Activated CD4-positive, CD25-positive, alpha-beta regulatory T cell (primary cell): ENCODE measurements at places on chromosomes 5 and 9.

- no peak for DNase-seq
Measured at GRCh38 chr5:155529362-155529761, 515.8 kb downstream of the KIF4B start.

GRCh38 chr5:95669540-95669939, 13.3 kb downstream of the SPATA9 start:
- DNase-seq, result no peak

DNA sequence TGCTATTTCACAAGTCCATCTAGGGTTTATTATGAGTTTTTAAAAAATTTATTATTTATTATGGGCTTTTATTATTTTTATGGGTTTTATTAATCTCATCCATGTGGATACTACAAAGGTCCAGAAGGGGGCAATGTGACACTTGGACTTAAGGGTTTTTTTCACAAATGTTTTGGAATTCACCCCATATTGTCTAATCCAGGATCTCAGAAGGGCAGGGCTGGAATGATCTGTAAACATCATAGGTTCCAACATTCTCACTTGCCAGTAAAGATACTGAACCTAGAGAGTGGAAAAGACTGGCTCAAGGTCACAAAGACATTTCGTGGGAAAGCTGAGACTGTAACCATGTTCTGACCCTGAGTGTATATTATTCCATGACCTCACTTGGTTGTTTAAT, 35.6 kb downstream of the NIM1K start:
- no peak for DNase-seq

- no peak for DNase-seq
Measured at GRCh38 chr5:124995421-124995820, 249.0 kb upstream of the ZNF608 start.

- no peak for DNase-seq
Measured at GRCh38 chr5:124582561-124582840, 163.9 kb downstream of the ZNF608 start.

DNA sequence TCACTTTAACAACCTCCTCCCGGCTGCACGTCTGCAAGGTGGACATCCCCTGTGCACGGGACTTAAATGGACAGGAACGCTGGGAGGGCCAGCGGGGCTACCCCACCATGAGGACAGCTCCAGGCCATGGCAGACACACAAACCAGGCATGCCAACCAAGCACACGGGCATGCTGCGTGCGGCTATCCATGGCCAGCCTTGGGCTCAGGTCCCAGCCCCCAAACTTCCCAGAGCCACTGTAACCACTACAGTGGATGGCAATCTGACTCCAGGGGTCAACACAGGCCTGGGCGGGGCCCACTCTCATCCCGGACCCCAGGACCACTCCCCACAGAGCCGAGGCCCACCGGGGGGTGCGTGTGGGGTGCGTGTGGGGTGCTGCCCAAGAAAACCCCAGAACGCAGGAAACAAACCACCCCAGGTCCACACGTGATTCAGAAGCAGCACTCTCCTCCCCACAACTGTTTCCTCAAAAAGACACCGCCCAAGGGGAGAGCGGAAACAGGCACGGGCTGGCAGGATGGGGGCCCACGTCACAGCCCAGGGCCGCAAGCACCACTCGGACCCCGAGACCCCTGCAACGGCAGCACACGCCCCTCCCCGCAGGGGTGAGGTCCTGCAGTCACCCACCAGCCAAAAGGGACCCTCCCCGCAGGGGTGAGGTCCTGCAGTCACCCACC, 7.4 kb downstream of the SLC12A7 start:
- no peak for DNase-seq

DNA sequence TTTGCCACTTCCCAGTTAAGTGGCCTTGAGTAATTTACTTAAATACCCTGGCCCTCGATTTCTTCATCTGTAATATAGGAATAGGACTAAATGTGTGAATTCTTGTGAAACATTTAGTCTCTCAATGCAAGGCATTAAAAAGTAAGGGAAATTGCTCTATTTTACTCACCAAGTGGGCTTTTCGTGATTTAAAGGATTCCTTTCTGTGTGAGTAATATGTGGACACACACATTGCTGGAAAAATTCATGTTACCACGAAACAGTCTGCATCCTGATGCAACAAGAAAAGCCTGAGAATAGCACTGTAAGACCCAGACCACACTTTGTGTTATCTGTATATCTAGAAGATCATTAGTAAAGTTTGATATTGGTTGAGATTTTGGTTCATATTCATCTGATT, 1243.0 kb upstream of the CDH9 start:
- DNase-seq, result no peak

- no peak for DNase-seq
Measured at GRCh38 chr5:11302663-11303062, 541.6 kb upstream of the DAP start.

DNA sequence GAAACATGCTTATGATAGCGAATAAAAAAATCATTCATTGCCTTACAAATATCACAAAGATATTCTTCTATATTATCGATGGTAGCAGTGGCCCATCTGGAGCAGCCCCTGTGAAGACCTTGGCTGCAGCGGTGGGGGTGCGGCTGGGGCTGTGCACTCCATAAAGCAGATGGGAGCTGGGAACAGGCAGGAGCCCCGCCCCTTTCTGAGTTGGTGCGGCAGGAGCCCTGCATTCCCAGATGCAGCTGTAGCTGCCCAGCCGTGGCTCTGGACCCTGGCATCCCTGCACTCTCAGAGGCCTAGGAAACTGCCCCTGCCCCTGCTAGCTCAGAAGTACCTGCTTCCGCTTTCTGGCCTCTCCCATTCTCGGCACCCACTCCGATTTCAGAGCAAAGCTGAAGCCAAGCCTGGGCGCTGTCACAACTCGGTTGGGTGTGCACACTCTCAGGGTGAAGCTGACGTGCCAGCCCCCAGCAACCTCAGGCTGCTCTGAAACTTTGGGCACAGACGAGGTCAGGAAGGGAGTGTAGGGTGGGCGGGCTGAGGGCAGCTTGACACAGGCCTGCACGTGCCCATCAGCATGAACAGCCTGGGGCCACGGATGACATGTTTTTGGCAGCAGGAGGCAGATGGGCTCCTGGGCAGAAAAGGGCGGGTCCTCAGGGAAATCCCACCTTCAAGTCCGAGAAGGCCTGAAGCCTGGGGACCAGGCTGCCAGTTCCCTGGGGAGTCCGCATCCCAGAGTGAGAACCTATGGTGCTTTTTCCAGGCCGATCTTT, 1440.8 kb upstream of the ACO1 start:
- no peak for DNase-seq

DNA sequence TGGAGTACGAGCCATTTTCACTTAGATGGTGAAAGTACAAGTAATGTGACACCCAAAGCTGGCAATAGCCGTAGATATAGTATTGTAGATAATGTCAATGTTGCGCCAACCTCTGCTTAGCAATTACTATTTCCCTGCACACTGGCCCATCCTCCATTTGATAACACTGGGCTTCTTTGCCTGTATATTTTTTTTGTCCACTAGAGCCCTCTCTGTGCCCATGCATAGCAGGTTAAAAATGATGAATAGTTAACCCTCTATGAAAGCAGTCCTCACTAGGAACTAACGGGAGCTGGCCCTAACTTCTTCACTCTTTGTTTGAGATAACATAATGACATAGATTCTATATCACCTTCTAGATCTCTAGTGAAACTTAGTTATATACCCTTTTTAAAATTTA, 416.8 kb downstream of the TUSC1 start:
- no peak for DNase-seq

DNA sequence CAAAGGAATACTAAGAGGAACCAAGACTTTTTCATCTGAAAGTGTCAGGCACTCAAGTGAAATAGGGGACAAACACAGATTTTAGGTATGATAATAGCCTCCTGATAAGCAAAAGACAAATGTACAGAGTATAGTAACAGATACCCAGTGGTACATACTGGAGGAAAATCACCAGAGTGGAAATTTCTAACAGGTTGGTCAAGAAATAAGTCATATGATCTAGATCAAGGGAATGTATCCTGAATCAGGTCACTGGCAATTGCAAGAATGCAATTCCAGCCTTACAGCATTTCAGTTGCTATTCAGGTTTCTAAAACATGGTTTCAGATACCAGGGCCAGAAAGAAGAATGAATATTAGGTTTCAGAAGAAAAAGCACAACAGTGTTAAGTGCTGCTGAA, 82.2 kb upstream of the SLCO6A1 start:
- no peak for DNase-seq

DNA sequence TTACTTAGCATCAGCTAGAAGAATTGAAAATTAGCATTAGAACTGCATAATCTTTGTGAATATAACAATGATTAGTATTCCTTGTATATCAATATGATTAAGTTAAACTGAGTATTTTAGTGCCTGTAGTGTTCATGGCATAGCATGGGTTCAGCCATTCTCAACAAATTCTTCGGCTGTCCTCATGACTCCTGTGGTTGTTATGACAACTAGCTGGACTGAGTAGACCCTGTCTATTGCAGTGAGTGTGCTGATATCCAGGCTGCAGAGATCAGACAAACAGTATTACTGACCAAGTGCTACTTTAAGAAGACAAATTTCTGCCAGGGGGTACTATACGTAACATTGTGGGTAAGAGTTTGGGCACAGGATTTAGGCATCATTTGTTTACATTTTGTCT, 125.9 kb downstream of the NUDT12 start:
- DNase-seq, result no peak
